NCI-H1930 (cell line): ENCODE measurements at places on chromosomes 7 and 10.
A peak's percentile ranks its signal among the peaks of the same experiment; 100 is the strongest.

DNA sequence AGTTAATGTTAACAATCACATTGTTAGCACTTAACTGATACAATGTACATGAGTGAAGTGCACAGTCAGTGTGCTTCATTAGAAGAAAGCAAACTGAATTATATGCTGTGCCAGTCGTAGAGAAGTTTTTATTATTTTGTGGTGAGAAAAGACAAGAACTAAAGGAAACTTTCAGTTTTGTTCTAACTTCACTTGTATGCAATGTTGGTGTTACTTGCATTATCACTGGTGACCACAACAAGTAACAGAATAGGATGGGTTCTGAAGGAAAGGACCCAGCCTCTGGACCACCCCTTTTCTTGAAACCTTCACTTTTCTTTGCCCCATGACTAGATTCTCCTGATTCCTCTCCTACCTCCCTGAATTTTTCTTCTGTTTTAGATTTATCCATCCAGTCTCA, 123.3 kb upstream of the GAD2 start:
- no peak for DNase-seq

GRCh38 chr7:69678494-69679187, 80.4 kb downstream of the AUTS2 start:
- no peak for DNase-seq

GRCh38 chr10:3167611-3168330, 4.8 kb downstream of the PITRM1 start:
- no peak for DNase-seq

GRCh38 chr7:42082144-42082543, 154.9 kb downstream of the GLI3 start:
- no peak for DNase-seq

GRCh38 chr7:102193806-102194205, 92.9 kb upstream of the SH2B2 start:
- no peak for DNase-seq

GRCh38 chr10:89120931-89121763, 86.0 kb downstream of the CH25H start:
- no peak for DNase-seq

DNA sequence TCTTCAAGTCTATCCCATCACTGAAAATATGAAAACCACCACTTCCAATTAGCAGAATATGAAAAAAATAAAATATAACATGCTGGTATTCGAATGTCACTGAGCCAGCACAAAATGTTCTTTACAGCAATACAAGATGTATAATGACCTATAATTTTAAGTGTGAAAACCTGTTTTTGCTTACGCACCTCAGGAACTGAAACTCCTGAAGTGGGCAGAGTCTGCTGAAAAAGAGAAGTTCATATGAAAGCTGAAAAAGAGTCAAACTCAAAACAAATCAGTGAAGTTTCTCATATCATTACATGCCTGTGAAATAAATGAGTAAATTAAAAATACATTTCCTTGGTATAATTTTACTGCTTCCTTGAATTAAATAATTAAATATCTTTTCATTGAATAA, 272.5 kb downstream of the DGKB start:
- DNase-seq: no peak

- DNase-seq: no peak
Observed at GRCh38 chr7:5432691-5433090, 9.1 kb upstream of the TNRC18 start.

DNA sequence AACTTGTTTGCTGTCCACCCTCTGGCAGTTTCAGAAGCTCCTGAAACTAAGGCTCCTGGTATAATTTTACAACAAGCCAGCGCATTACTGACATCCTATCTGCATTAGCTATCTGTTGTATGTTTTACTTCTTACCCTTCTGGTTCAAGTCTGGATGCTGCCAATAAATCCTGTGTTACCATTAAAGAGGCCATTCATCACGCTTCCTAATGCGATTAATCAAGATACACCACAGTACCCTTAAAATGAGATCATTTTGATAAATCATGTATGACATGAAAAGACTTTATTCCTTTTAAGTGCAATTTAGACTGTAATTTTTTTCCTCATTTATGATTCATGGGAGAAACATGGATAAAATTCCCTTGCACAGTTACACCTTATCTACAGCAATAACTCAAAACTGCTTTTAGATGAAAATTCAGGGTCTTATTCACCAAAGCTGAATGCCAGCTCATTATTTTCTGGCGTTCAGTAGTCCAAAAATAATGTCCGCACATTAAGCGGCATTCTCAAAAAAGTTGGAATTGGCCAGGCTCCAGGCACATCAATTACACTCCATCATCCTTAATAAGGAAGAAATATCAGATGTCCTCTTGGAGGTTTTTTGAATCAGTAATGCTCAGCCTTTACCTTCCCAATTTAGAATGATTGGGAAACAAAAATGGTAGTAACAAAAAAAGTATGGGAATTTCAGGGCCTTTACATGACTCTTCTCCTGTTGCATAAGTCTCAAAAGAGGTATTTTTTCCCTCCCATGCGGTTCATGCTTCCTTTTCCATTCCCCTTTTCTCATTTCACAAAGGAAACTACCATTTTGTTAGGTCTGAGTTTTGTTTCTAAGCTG, 878.5 kb downstream of the LRMDA start:
- DNase-seq: no peak

- peak; percentile 27 for DNase-seq
Observed at GRCh38 chr10:112265745-112266144, 17.5 kb upstream of the TECTB start.

DNA sequence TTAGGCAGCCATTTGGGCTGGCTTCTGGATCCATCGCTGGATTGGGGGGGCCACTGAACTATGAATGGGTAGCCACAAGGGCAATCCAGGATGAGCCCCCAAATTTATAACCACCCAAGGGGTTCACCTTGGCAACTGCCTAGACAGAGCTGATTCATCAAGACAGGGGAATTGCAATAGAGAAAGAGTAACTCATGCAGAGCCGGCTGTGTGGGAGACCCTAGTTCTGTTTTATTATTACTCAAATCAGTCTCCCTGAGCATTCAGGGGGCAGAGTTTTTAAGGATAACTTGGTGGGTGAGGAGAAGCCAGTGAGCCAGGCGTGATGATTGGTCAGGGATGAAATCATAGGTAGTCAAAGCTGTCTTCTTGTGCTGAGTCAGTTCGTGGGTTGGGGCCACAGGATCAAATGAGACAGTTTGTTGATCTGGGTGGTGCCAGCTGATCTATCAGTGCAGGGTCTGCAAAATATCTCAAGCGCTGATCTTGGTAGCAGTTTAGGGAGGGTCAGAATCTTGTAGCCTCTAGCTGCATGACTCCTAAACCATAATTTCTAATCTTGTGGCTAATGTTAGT, 57.9 kb downstream of the DNAJB9 start:
- DNase-seq: no peak

DNA sequence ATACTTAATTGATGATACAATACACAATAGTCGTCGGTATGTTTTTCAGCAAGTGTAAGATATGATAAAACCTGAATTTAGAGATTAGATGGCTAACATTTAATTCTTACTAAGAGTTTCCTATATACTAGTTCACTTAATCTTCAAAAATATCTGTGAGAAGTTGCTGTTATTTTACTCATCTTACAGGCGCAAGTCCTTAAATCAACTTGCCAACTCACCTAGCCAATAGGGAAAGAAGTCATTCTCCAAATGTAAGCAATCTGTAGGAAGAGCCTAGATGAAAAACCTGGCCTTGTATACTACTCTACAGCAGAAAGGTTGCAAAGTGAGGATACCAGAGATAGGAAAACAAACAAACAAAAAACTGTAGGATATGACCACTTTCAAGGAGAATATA, 10.6 kb downstream of the CD36 start:
- DNase-seq: no peak

- no peak for DNase-seq
Observed at GRCh38 chr7:8931906-8932646, 498.7 kb downstream of the NXPH1 start.

GRCh38 chr7:26117142-26117807, 34.7 kb upstream of the NFE2L3 start:
- DNase-seq: no peak

GRCh38 chr7:84256571-84256971, 62.0 kb upstream of the SEMA3A start:
- DNase-seq: no peak

DNA sequence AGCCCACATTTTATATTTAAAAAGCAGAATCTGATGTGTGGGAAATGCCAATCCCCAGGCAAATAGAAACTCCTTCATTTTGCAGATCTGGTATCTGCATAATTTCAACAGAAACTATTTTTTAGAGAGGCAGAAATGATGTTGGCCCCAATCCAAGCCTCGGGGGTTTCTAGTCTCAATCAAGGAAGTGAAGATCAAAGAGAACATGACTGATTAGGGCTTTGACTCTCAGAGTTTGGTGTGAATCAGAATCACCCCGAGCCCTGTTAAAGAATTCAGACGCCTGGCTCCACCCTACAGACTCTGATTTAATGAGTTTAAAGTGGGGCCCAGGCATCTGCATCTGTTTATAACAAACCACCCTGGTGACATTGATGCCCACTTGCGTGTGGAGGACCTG, 36.7 kb upstream of the UBE2H start:
- no peak for DNase-seq

GRCh38 chr7:134527979-134528371, 608 bp downstream of the AKR1B10 start:
- no peak for DNase-seq

DNA sequence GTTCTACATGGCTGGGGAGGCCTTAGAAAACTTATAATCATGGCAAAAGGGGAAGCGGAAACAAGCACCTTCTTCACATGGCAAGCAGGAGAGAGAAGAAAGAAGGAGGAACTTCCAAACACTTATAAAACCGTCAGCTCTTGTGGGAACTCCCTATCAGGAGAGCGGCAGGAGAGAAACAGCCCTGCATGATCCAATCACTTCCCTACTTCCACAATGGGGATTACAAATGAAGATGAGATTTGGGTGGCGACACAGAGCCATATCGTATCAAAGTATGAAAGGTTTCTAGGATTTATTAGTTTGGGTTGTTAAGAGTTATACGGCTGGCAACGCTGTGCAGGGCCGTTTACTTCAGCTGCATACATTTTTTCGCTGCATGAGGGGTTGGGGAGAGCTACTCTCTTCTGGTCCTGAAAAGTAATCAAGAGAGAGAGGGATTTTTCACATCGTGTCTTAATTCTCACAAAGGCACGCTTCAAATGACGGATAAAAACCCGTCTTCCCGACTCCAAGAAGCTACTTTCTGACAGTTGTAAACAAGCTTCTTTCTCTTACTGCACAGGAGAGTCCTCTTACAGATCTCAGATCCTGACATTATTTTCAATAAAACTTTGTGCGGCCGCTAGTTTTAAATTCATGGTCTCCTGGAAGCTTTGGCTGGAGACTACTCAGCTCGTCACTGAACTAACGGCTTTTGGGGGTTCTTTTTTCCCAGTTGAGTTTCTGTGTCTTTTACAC, 751 bp upstream of the GTPBP10 start:
- DNase-seq: peak; percentile 10

DNA sequence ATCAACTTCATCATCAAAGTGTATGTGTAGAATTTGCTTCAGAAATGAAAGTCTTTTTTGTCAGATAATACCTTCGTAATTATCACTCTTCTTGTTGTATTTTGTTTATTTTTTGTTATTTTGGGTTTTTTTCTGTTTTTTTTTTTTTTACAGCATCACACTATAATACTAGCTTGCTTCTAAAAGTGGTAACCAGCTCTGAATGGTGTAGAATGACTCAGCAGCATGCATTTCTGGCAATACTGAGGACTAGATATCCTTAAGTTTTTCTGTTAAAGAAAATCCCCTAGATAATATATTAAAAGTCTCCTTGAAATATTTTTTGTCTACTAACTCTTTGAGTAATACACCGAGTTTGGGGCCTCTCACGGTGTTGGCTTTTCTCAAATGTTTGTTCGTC, 109.1 kb downstream of the LMBR1 start:
- DNase-seq: no peak
